ENCODE measurements at places on chromosomes 7 and 10.

GRCh38 chr10:128420623-128421022 is 294.4 kb upstream of the MKI67 start:
- DNase-seq = no peak

DNA sequence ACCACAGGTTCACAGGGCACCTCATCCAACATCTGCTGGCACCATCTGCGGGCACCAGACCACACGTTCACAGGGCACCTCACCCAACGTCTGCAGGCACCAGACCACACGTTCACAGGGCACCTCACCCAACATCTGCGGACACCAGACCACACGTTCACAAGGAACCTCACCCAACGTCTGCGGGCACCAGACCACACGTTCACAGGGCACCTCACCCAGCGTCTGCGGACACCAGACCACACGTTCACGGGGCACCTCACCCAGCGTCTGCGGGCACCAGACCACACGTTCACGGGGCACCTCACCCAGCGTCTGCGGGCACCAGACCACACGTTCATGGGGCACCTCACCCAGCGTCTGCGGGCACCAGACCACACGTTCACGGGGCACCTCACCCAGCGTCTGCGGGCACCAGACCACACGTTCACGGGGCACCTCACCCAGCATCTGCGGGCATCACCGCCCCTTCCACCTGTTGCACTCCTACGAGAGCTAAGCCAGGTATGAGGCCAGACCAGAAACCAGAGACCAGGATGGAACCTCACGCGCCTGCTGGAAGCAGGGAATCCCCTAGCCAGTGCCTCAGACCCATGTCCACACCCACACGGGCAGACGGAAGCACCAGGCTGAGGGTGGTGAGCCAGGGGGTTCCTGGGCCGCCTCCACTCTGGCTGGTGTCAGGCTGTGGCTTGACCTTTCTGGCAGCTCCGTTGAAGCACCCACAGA is 182.8 kb downstream of the MAD1L1 start:
- no peak for DNase-seq

- no peak for DNase-seq
Measured at GRCh38 chr7:81783818-81784217, 14.0 kb upstream of the HGF start.

DNA sequence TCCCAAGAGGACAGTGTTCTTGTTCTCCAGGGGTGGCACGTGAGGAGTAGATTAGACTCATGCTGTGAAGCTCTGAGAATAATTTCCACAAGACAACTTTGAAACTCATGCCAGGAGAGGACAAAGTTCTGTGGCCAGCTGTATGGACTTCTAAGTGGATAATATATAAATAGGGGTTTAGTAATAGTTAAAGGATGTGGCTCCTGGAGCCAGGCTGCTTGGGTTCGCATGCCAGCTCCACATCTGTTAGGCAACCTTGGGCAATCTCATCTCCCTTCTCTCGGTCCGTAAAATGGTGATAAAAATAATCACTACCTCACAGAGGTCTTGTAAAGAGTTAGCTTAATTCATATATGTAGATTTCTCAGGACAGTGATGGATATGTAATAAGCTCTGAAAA is 35.8 kb downstream of the ACSL5 start:
- DNase-seq = no peak

GRCh38 chr7:138480527-138480926 is 20.5 kb downstream of the TRIM24 start:
- DNase-seq = no peak

DNA sequence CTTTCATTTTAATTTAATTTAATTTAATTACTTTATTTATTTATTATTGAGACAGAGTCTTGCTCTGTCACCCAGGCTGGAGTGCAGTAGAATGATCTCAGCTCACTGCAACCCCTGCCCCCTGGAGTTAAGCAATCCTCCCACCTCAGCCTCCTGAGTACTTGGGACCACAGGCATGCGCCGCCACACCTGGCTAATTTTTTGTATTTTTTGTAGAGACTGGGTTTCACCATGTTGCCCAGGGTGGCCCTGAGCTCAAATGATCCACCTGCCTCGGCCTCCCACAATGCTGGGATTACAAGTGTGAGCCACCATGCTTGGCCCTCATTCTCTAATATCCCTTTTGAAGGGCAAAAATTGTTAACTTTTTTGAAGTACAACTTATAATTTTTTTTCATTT is 92.9 kb downstream of the XRCC2 start:
- no peak for DNase-seq

All from upper lobe of left lung (tissue), 6 donors.